ENCODE measurements at places on chromosomes 4 and X. TPM values are rescaled to one million over a fixed set of nuclear protein-coding genes. Genes with fewer than 3 reads are reported as not detected.
A peak's percentile ranks its signal among the peaks of the same experiment; 100 is the strongest.

- DNase-seq = no peak
These were observed 107.9 kb downstream of the GPR143 start for GRCh38 chrX:9657590-9658256.

DNA sequence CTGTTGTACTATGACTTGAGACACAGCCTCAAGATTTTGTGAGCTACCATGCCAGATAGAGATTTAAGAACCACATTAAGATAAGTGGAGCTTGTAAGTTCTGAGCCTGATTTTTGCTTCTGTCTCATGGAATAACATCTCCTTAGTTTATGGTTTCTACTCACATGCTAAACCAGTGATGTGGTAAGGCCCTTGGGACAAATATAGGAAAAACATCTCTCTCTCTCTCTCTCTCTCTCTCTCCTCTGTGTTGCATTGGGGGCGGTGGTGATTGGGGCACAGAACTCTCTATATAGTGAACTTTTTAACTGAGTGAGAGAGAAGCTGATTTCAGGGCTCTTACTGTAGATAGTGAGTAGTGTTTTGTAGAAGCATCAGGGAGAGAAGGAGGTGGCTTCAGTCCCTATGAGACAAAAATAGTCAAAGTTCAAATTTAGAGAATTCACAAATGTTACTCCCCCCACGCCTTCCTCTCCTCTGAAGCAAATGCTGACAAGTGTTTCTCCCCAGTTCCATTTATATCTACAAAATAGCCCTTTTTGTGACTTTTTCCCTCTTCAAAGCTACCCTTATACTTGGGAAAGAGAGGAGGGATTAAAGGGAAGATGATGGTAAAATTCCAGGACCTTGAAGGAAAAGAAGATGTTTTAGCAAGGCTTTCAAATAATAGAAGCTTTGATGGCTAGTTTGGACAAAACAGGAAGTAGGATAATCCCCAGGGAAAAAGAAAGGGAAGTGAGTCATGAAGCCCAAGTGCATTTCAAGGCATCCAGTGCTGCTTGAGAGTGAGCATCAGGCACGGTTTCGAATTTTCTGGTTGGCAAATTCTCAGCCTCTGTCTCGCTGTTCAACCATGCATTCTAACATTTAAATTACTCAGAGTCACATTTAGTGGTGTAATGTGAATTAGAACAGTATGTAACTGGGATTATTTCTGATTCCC is 134.3 kb upstream of the AP1S2 start:
- DNase-seq = no peak

- no peak for DNase-seq
These were observed 119.0 kb upstream of the MYOZ2 start for GRCh38 chr4:119016636-119017035.

DNA sequence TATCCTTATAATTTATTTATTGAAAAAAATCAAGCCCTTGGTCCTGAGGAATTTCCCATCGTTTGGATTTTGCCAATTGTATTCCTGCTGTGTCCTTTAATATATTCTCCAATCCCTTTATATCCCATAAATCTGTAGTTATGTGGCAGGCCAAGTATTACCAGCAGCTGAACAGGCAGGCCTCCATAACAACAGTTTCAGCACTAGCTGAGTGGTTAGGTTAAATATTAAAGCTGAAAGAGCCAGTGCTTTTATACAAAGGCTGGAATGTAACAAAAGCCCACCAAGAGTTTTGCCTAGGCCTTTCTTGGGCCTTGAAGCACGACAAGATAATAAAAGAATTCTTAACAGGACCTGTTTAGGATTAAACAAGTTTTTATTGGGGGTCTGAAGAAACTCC is 366.6 kb upstream of the GALNT7 start:
- DNase-seq = no peak

DNA sequence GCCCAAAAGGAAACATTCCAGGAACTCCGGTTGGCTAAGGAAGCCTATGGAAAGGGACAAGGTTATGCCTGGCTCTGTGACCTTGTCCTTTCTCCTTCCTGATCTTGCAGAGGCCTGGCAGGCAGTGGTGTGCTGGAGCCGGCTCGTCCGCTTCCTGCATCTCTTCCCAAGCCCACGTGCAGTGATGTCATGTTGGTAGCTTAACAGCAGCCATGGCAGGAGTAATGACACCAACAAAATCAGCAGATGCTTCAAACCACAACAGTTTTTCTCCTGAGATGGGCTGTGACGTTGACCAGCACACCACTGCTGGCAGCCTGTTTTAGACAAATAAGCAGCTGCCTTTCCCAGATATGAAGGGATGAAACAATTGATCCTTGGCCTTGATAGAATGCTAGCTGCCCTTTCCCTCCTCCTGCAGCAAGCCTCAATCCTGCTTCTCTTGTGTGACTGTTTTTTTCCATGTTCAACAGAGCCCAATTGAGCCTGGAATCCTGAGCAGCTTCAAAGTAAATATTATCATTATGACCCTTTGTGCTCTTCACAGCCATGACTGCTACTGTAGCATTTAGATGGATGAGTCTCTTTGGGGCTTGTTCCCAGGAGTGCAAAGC is 23.4 kb downstream of the SEPTIN6 start:
- peak; percentile 30 for DNase-seq

DNA sequence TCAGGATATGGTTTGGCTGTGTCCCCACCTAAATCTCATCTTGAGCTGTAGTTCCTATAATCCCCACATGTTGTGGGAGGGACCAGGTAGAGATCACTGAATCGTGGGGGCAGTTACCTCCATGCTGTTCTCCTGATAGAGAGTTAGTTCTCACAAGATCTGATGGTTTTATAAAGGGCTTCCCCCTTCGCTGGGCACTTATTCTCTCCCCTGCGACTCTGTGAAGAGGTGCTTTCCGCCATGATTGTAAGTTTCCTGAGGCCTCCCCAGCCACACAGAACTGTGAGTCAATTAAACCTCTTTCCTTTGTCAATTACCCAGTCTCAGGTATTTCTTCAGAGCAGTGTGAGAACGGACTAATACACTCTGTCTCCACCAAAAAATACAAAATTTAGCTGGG is 291.9 kb downstream of the BCOR start:
- no peak for DNase-seq

- no peak for DNase-seq
These were observed 323.0 kb downstream of the INPP4B start for GRCh38 chr4:142523111-142523510.

The VEGFD gene
- total RNA-seq = 2.9 TPM

- peak; percentile 16 for DNase-seq
These were observed 58.2 kb upstream of the DYNLT3 start for GRCh38 chrX:37905436-37906147.

DNA sequence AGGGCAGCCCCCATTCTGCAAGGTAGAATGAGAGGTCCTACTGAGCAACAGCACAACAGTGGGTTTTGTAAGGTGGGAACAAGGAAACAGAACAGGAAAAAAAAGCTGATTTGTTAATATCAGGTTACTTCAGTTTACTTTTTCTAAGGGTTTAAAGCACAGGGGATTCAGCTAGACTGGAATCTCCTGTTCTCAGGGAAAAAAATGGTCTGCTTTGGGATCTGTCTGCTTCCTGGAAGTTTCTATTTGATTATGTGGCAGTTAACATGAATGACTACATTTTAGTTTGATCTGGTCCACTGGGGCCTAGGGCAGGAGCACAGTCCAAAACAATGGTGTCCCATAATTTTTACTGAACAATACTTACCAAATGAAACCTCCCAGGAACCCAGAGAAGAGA is 104.6 kb downstream of the FBXW7 start:
- no peak for DNase-seq

- no peak for DNase-seq
These were observed 80.1 kb downstream of the FAM184B start for GRCh38 chr4:17701138-17701839.

DNA sequence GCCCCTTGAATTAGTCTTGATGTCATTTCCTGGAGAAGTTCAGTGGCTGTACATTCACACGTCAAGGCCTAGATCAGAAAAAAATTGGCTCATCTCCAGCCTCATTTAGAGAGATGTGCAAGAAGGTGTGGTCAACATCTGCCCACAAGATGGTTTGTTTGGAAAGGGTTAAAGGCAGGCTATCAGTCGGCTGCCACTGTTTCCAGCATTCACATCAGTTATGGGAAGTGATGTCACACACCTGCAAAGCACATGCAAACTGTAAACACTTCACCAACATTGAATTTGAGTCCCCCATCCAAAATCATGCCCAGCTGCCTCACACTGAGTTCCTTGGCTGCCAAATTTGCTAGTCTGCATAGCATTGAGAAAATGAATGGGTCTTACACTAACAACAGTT is 498.3 kb upstream of the INTU start:
- no peak for DNase-seq

The GAGE10 gene
- not detected for total RNA-seq

DNA sequence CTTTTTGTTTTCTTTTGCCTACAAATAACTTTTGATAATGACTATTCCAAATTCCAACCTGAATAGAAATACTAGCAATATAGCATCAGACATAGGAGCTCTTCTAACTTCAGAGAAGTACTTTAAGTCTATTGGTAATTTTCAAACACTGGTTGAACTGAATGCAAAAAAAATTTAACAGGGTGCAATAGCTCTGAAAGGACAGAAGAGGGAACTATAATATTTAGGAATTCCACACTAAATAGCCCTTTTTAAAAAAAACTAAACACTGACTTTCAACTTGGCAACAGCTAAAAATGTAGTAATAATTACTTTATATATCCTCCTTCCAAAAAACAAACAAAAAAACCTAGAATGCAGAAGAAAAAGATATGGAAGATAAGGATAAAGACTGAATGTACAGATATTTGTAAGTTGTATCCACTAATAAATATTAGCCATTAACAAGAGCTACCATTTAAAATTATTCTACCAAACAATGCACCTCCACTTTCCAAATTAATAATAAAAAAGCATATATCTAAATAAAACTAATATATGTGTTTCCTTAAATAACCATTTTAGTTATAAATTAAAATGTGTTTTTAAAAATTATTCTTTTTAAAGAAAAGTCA is 81.4 kb downstream of the FBXW7 start:
- DNase-seq = no peak

DNA sequence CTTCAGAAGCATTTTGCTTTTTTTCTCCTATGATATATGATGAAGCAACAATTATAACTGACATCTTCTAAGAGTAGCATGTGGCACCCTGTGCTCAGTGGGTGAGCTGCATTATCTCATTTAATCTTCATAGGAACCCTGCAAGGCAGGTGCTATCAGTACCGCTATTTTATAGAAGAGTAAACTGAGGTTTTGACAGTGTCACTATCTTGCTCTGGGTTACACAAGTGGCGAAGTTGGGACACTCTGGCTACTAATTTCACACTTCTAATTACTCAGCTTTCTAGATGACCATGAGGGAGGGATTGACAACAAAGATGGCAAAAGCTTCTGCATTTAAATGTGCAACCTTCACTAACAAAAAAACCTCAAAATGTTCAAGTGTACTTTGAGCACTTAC is 76.9 kb upstream of the CAMK2D start:
- no peak for DNase-seq

DNA sequence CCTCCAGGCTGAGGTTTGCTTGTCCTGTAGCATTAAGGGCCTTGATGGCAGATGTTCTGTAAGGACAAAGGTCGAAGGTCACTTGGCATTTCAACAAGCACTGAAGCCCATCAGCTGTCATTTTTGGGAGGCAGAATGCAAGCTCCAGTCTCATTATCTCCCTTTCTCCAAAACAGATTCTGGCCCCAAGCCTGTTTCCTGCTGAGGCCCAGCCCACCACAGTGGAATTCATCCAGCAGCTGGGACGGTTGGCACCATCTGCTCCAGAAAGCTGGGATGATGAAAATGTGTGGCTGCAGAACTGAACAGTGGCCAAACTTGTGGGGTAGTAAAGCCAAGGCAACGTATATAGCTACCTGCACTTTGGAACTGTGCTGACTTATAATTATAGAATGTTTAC is 17.7 kb upstream of the PPEF2 start:
- DNase-seq = no peak

DNA sequence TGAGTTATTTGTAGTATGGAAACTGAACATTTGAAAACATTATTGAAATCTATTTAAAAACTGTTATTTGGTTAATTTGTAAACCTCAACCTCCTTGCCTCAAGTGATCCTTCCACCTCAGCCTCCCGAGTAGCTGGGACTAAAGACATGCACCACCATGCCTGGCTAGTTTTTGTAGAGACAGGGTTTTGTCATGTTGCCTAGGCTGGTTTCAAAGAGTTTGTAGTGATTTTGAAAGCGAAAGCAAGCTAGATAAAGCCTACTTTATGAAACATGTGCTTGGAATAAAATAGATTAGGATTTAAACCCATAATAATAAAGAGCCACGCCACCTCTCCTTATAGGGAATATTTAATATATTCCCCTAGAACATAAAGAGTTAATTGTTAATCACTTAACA is 23.5 kb downstream of the ARSJ start:
- DNase-seq = no peak

The LRCH2 gene
- total RNA-seq = 3.3 TPM

- DNase-seq = peak; percentile 45
These were observed 767 bp upstream of the SMIM20 start for GRCh38 chr4:25913056-25913850.

GRCh38 chrX:14899607-14900006 is 26.4 kb downstream of the MOSPD2 start:
- no peak for DNase-seq

GRCh38 chrX:113522814-113523213 is 682.2 kb upstream of the AMOT start:
- no peak for DNase-seq

The FANCB gene
- 0.51 TPM for total RNA-seq

GRCh38 chr4:34733185-34733941 is 1511.0 kb downstream of the ARAP2 start:
- no peak for DNase-seq

The CABS1 gene
- total RNA-seq = not detected

DNA sequence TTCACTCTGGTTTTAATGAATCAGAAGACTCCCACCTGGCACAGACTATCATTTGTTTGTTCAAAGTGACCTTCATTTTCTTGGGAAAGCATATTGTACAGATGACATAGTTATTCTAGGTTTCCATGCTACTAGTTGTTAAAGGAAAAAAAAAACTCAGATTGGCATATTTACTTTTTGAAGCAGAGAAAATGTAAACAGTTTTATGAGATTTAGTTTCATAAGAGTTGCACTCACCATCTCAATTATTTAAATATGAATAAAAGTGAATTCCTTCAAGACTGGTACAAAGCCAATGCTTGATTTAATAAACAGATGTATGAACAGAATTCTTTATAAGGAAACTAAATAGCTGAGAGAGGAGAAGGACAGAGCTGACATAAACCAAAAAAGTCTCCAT is 280.3 kb upstream of the UGT8 start:
- no peak for DNase-seq

The MAGEA2 gene
- not detected for total RNA-seq

DNA sequence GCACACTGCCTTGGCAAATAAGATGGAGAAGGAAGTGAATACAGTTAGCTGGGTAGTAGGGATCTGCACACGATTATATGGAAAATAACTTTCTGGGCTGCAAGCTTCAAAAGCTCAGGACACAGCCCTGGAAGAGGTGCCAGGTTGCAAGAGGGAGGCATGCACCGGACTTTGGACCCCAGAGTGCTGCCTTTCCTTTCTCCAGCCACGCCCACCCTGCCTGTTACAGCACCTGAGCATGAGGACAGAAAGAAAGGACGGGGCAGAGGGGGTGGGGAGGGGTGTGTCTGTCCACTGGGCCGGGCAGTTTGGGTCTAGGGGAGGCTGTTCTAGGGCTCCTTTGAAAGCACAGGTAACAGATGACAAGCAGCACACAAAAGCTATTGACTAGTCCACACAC is 152.8 kb downstream of the ENPP6 start:
- no peak for DNase-seq

Measured in uterus (tissue), 4 donors.